ENCODE measurements at places on chromosomes 16 and 17.

- DNase-seq: no peak
These were observed 51.3 kb downstream of the PIPOX start for GRCh38 chr17:29094101-29094708.

GRCh38 chr17:59300941-59301340 lies 30.5 kb upstream of the YPEL2 start:
- DNase-seq: no peak

- no peak for DNase-seq
These were observed 204.2 kb downstream of the CA10 start for GRCh38 chr17:51954232-51954765.

- no peak for DNase-seq
These were observed 40.5 kb downstream of the LCMT1 start for GRCh38 chr16:25151996-25152395.

DNA sequence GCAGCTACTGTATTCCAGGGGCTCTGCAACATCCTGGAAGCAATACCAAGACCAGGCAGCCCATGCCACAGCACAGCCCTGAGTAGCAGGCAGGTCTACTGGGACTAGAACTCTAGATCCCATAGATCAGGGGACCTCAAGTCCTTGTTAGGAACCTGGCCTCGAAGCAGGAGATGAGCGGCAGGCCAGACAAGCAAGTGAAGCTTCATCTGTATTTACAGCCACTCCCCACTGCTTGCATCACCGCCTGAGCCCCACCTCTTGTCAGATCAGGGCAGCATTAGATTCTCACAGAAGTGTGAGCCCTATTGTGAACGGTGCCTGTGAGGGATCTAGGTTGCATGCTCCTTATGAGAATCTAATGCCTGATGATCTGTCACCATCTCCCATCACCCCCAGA lies 295.7 kb upstream of the TNRC6C start:
- no peak for DNase-seq

DNA sequence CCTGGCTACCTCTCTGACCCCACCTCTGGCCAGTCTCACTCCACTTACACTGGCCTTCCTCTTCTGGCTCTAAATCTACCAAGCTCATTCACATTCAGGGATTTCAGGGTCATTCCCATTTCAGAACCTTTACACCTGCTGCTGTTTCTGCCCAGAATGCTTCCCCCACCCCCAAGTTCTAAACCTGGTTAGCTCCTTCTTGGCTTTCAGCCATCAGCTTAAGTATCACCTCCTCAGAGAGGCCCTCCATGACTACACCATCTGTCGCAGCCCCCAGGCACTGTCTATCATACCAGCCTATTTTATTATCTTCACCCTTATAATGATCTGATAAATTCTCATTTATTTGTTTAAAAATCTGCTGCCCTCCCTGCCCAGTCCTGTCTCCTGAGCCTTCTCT lies 23.3 kb upstream of the NGFR start:
- no peak for DNase-seq

- DNase-seq: no peak
These were observed 23.6 kb downstream of the SREBF1 start for GRCh38 chr17:17813055-17813724.

GRCh38 chr16:2194852-2195321 lies 1.5 kb downstream of the CASKIN1 start:
- DNase-seq: no peak

GRCh38 chr17:67863624-67864247 lies 38.4 kb downstream of the BPTF start:
- DNase-seq: no peak

- no peak for DNase-seq
These were observed 32.6 kb upstream of the XYLT1 start for GRCh38 chr16:17503331-17503730.

- peak; percentile 98 for DNase-seq
These were observed at the start of gene LMF1 for GRCh38 chr16:970766-971581. TSS of gene LMF1 (minus strand) at chr16:970984. CDS start at chr16:970980, 4 bp downstream.

DNA sequence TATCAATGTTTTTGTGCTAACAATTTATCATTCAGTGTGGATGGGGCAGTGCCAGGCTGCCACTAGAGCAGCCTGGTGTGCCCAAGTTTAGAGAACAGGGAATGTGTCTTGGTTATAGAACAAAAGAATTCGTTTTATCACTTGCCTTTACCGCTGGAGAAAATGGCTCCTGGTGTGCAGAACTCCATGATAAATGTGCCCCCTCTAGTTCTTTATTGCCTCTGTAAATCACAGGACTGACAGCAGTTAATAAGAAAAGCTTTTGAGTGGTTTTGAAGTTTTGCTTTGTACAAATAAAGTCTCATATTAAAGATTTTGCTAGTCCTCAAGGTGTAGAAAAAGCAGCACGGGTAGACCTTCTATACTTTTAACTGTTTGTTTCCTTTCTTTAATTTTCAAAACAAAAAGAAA lies 28.2 kb upstream of the PSMD7 start:
- no peak for DNase-seq

Data from right forelimb (tissue), 1 donor.